ENCODE measurements at places on chromosomes 13 and 19.

GRCh38 chr13:106212386-106213010 lies 323.0 kb downstream of the EFNB2 start:
- DNase-seq: no peak

DNA sequence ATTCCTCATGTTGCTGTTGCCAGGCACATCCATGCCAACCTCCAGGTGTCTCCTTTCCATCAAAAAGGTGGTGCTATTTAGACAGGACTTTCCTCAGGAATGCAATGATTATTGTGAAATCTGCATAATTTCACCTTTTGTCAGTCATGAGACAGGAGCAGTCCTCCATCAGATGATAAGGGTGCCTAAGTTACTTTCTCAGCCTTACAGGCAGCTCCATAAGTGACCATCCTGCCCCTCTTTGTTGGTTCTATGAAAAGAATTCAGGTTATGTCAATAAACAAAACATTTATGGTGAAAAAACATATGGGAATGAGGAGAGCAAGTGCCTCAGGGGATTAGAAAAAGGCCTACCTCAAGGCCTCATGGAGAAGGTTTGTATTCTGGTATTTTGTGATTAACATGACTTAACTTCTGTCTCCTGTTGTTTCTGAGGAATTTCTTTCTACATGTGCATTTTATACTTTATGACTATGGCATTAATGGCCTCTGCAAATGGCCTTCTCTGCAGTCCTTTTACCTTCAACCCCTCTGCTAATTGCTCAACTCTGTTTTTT lies 110.3 kb upstream of the DIAPH3 start:
- no peak for DNase-seq

GRCh38 chr19:5150902-5151741 lies 182.2 kb downstream of the KDM4B start:
- peak; percentile 4 for DNase-seq

DNA sequence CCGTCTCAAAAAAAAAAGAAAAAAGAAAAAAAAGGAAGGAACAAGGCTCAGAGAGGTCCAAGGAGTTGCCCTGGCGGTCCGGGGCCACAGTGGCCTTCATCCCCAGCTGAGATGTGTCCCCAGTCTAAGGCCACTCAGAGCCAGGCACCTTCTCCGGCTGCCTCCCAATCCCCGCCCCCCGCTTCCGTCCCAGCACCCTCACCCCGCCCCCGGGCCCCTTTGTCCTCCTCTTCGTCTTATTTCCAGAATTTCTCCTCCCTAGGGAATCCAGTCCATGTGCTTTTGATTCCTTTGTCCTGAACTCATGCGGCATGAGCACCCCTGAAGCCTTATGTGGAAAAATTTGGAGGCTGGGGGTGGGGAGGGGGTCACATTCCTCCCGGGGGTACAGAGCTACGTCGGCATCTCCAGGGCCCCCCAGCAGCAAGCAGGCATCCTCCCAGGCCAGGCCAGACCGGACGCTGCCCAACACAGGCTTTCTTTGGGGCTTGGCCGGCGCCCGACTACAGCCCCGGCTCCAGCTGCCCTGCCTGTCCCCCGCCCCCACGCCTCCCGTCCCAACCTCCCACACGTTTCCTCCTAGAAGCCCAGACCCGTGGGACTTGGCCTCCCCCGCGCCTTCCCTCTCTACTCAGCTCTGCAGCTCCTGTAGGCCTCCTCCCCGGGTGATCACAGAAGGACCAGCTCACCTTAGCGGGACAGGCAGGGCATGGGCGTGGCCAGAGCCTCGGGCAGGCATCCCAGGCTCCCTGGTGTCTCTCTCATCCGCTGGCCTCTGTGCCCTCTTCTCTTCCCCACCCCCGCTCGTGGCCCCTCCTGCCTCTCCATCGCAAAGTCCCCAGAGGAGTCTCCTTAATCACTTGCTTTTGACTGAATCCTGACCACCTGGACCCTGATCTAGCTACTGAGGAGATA lies 17.8 kb upstream of the ADGRE5 start:
- DNase-seq: peak; percentile 71

GRCh38 chr19:38266981-38267597 lies 2.7 kb downstream of the SPINT2 start:
- DNase-seq: peak; percentile 60

- no peak for DNase-seq
Observed at GRCh38 chr19:14479975-14480699, 5.0 kb upstream of the PTGER1 start.

Data from left colon (tissue), 2 donors.